GF-D8 (cell line): ENCODE measurements at places on chromosomes 7 and 10.

- peak; percentile 70 for DNase-seq
Observed at GRCh38 chr10:30502266-30503060, 68.5 kb downstream of the MAP3K8 start.

GRCh38 chr7:86932038-86932512, 127.4 kb downstream of the ELAPOR2 start:
- no peak for DNase-seq

- no peak for DNase-seq
Observed at GRCh38 chr7:127922656-127923055, 108.6 kb downstream of the LRRC4 start.

GRCh38 chr7:7696458-7697119, 21.8 kb downstream of the RPA3 start:
- DNase-seq = no peak

GRCh38 chr10:26887611-26888215, 27.0 kb upstream of the ABI1 start:
- no peak for DNase-seq

DNA sequence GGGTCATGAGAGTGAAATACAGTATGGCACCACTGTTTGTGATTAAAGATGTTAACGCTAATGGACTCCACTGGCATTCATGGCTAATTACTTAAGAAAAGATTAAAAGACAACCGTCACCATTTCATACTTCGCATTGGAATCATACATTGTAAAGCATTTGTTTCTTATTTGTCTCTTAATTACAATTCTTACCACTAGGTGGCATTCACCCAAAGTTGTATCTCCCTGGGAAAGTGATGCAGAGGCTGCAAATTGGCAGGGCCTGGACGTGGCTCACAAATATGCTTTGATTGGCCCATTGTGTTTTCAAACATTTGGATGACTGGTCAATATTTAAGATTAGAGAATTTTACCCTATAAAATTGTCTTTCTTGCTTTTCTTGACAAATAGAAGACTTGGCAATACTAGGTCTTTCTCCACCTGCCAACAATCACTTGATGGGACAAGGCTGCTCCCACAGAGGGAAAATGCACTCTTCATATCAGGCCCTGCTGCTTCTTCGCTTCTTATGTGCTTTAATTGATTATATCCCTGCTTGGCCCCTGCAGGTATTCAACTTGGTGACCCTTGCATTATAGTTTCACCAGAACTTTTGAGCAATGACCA, 72.1 kb upstream of the STARD3NL start:
- no peak for DNase-seq

DNA sequence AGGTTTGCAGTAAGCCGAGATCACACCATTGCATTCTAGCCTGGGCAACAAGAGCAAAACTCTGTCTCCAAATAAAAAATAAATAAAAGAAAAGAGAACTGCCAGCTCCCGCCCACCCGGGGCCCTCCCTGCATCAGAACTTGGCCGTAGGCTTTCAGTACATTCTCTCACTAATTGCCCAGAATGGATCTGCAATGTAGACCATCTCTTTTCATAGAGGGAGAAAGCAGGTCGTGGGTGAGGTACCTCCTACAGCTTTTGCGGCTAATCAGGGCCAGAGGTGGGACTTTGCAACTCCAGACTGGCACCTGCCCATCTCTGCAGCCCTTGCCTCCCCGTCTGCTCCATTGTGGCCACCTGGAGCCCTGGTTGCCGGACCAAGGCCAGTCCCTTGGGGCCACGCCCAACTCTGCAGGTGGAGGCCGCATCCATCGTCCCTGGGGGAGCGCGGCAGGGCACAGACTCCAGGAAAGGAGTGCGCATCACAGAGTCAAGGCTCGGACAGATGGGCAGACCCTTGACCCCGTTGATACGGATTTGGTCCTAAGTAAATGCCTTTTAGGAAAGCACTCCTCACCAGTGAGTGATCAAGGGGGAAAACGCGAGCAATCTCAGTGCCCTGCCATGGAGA, 179.1 kb upstream of the SH2B2 start:
- no peak for DNase-seq

- DNase-seq = no peak
Observed at GRCh38 chr7:47344171-47344955, 237.5 kb downstream of the TNS3 start.

- DNase-seq = no peak
Observed at GRCh38 chr7:127905491-127906330, 125.5 kb downstream of the LRRC4 start.

- no peak for DNase-seq
Observed at GRCh38 chr7:80218723-80219122, 84.1 kb downstream of the GNAI1 start.

GRCh38 chr7:141646826-141647480, 55.0 kb downstream of the DENND11 start:
- no peak for DNase-seq
